ENCODE measurements at places on chromosomes 3 and 15.

DNA sequence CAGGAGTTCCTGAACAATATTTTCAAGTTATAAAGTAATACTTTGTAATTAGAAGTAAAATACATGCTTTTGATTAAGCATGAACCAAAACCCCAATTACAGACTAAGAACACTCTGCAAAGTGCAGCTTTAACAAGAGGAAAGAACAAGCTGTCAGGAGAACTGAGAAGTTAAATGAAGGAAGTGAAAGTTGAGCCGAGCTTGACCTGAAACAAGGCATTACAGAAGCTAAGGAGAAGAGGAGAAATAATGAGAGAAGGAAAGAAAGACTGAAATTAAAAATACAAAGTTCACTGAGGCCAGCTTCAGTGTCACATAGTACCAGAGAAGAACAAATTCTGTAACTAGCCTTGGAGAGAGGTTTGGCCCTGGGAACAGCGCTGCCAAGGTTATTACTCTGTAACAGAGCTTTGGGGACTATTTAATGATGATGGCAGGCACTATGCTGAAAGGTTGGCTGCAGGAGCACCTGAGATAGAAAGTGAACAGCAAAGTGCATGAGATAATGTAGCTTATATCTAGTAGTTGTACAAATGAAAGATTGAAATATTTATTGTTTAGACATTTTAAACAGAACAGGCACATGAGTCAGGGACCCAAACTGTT is 241.9 kb upstream of the PEX5L start:
- H3K27ac ChIP-seq = no peak overlapping the region
- H3K27me3 ChIP-seq = no peaks in the 10 kb centered on the region
- no peaks in the 10 kb centered on the region for H3K36me3 ChIP-seq
- H3K4me1 ChIP-seq = no peaks in the 10 kb centered on the region
- no peak for DNase-seq

DNA sequence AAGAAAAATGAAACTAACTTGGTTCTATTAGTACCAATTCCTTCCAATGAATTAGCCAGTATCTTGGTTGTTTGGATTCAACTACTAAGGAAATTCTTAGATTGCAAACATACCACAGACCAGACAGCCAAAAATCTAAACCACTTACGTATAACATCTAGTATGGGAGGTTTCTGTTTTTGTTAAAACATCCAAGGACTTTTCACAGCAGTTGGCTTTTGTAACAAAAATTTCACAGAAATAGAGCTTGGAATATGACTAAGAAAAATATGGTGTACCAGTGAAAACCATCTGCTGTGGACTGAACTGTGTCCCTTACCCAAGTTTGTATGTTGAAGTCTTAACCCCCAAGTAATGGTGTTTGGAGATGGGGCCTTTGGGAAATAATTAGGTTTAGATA is 199.2 kb downstream of the OTOL1 start:
- H3K27me3 ChIP-seq = no peaks in the 10 kb centered on the region
- no peaks in the 10 kb centered on the region for H3K4me1 ChIP-seq
- H3K27ac ChIP-seq = no peak overlapping the region
- no peak for DNase-seq

DNA sequence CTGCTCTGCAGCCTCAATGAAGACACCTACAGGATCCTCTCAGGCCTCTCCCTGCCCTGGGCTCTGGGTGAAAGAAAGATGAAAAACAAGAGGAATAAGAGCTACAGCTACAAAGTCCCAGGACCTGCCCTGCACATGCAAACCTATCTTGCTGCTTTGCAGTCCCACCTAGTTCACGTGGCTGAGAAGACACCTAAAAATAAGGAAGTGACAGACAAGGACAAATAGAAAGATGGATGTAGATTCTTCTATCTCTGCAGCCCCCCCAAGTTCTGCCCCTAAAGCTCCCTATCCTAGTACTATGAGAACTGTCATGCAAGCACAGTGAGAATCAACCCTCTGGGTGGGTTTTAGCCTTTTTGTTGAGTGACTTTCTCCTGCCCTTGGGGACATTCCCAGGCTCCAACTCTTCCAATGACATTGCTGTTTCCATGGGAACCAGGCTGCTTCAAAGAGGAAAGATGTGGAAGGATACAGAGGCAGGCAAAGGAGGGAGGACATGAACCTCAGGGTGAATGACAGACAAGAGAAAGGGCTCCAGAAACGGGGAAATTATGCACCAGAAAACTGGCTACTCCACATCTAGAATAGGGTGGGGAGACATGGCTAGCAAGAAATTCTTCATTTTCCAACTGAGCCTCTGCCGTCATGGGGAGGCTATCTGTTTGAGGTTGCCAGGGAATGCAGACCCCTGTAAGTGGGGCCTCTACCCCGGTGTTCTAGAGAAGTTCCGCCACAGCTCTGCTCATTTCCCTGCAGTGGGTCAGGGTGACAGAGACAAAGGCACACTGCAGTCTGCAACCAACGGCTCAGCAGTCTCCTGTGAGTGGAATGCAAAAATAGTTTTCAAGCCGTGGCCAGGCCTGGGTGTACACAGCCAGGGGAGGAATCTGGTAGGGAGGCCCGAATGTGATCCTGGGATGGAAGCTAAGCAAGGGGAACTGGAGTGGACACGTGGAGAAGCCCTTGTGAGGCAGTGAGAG is 5.2 kb downstream of the CSPG5 start:
- no peaks in the 10 kb centered on the region for H3K27me3 ChIP-seq
- H3K4me3 ChIP-seq = no peak overlapping the region
- no peak for DNase-seq
- H3K4me1 ChIP-seq = peaks cover 6% of the 10 kb centered on the region
- no peaks in the 10 kb centered on the region for H3K36me3 ChIP-seq
- no peak overlapping the region for H3K27ac ChIP-seq

DNA sequence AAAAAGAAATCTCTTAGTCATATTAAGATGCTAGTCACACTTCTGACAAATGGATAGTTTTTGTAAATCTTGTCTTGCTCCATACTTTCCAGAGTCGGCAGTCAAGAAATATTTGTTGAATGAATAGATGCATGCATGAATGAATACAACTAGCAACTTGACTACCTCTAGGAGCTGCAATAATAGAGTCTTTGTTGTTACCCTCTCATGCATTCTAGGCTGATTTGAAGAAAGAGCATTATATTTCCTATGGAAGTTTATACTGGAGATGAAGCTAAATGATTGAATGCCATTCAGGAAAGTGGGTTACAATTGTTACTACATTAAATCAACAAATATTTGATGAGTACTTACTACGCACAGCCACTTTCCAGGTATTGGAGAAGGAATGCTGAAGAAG is 18.1 kb upstream of the TRAT1 start:
- H3K4me3 ChIP-seq = no peak overlapping the region
- no peak overlapping the region for H3K27ac ChIP-seq
- H3K27me3 ChIP-seq = no peaks in the 10 kb centered on the region

DNA sequence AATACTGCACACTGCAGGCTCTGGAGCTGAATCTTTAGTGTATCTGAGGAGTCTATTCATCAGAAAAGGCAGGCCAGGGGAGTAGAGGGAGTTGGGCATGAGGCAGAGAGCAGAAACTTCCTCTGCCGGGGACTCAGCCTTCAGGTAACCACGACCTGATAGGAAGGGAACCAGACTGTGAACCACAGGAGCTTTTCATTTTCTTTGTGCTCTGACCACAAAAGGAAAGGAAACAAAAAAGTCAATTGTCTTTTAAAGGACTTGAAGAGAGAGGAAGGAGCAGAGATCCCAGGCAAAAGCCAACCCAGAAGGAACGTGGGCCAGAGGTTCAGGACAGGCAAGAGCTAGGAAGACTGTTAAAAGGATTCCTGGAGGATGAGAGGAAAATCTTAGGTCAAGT is 573.3 kb downstream of the EPHB1 start:
- H3K27me3 ChIP-seq = no peaks in the 10 kb centered on the region
- no peaks in the 10 kb centered on the region for H3K4me1 ChIP-seq
- no peak overlapping the region for H3K4me3 ChIP-seq
- H3K27ac ChIP-seq = no peak overlapping the region

- DNase-seq = no peak
- H3K27me3 ChIP-seq = no peaks in the 10 kb centered on the region
- no peaks in the 10 kb centered on the region for H3K4me1 ChIP-seq
- no peak overlapping the region for H3K27ac ChIP-seq
- no peak overlapping the region for H3K4me3 ChIP-seq
Measured at GRCh38 chr3:58164906-58165821, 45.6 kb downstream of the DNASE1L3 start.

- no peak overlapping the region for H3K27ac ChIP-seq
- H3K27me3 ChIP-seq = no peaks in the 10 kb centered on the region
- no peaks in the 10 kb centered on the region for H3K4me1 ChIP-seq
Measured at GRCh38 chr3:128548021-128548420, 55.0 kb upstream of the GATA2 start.

DNA sequence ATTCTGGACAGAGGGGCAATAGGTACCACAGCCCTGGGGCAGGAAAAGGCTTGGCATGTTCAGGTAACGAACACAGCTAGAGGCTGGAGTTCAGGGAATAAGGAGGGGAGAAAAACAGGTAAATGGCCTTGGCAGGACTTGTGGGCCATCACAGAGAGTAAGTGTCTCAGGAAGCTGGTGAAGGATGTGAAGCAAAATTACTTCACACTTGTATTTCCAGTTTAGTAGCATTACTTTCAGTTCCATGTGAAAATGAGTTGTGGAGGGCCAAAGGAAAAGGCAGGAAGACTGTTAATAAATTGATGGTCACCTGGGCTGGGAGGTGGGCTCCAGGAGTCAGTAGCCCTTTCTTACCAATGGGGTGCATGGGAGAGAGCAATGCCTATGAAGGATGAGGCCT is 25.6 kb downstream of the TRIM42 start:
- H3K36me3 ChIP-seq = no peaks in the 10 kb centered on the region
- no peak overlapping the region for H3K27ac ChIP-seq
- H3K4me1 ChIP-seq = no peaks in the 10 kb centered on the region
- no peaks in the 10 kb centered on the region for H3K27me3 ChIP-seq
- H3K4me3 ChIP-seq = no peak overlapping the region

DNA sequence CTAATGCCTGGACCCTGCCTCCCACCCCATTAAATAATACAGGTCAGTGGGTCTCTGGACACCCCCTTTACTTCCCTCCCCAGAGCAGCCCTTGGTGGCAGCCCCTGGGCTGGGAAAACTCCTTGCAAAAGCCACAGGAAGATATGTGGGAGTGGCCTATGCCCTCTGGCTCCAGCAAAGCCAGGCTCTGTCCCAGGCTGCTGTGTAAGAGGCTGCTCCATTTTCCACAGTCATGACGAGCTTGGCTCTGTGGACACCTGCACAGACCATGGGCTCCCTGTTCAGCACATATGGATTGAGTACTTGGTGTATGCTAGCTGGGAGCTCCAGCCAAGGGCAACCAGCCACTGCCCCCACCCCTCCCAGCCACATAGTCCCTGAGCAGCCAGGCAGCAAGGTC is 13.0 kb downstream of the CACNA2D2 start:
- H3K27me3 ChIP-seq = no peaks in the 10 kb centered on the region
- DNase-seq = no peak
- H3K4me3 ChIP-seq = no peak overlapping the region
- no peaks in the 10 kb centered on the region for H3K4me1 ChIP-seq

Data from effector memory CD4-positive, alpha-beta T cell (primary cell).